ENCODE measurements at places on chromosomes 13 and 19.
A peak's percentile ranks its signal among the peaks of the same experiment; 100 is the strongest.

GRCh38 chr19:17677002-17677401 is 11.2 kb downstream of the UNC13A start:
- no peak for DNase-seq

DNA sequence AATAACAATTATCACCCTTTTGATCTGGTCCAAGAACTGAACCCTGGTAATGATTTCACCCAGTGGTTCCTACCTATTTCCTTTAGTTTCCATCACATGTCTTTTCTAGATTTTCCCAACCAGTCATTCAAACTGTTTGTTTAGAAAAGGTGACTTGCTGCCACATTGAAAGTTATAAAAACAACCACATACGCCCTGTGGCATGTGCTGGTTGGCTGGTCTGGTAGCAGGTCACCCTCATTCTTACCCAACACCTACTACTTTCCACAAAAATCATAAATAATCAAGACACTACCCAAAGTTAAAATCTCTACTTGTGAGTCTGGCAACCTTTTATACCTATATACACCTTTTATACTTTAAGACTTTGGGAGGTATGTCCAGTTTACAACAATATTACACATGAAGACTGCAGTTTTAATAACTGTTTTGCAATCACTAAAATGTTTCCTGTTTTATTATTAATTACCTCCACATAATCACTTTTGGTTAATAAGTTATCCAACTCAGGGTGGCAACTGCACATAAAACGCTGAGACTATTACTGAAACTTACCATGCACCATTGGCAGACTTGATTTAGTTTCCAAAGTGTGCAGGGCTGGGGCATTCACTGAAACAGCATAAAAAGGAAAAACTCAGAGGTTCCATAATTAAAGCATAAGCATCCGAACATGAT is 38.9 kb downstream of the DZIP1 start:
- no peak for DNase-seq

DNA sequence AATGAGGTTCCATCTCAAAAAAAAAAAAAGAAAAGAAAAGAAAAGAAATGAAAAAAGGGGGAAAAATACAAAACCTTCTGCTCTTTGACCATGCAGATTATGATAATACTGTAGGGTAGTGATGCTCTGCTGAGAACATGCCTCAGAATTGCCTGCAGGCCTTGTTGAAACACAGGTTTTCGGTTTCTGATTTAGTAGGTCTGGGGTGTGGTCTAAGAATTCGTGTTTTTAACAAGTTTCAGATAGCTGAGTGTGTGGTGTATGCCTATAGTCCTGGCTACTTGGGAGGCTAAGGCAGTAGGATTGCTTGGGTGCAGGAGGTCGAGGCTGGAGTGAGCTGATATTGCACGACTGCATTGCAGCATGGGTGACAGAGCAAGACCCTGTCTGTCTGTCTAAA is 14.9 kb upstream of the CYP2B6 start:
- DNase-seq = no peak

- DNase-seq = no peak
Observed at GRCh38 chr19:55370305-55370988, at the start of gene IL11. Gene IL11, minus strand, starts transcription at chr19:55370463. Its CDS starts 153 bp downstream, at chr19:55370310.

DNA sequence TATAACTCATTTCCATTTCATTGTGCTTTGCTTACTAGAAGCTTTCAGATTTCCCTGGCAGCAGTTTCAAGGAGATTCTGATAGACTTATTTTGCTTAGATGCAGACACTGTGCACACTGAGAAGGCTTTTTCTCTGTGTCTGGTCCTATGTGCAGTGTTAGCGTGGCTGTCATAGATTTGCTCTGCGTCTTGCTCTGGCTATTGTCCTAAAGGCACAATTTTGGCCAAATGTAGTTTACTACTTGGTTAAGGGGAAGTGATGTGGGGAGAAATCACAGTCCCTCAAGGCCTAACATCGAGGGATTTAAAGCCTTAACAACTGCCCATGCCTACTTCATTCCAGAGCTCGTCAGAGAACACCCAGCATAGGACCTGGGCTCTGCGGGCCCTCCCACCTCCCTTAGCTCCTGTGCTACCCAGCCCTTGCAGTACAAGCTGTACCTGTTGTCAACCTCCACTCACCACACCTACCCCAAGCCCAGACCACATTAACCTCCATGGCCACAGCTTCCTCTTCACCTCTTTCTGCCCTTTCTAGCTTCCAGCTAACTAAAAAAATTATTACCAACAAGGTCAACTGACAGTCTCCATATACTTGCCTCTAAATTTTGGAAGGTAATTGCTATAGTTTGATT is 38.9 kb upstream of the KATNAL1 start:
- peak; percentile 22 for DNase-seq

GRCh38 chr13:113123226-113124201 is 915 bp downstream of the F10 start:
- DNase-seq = no peak

DNA sequence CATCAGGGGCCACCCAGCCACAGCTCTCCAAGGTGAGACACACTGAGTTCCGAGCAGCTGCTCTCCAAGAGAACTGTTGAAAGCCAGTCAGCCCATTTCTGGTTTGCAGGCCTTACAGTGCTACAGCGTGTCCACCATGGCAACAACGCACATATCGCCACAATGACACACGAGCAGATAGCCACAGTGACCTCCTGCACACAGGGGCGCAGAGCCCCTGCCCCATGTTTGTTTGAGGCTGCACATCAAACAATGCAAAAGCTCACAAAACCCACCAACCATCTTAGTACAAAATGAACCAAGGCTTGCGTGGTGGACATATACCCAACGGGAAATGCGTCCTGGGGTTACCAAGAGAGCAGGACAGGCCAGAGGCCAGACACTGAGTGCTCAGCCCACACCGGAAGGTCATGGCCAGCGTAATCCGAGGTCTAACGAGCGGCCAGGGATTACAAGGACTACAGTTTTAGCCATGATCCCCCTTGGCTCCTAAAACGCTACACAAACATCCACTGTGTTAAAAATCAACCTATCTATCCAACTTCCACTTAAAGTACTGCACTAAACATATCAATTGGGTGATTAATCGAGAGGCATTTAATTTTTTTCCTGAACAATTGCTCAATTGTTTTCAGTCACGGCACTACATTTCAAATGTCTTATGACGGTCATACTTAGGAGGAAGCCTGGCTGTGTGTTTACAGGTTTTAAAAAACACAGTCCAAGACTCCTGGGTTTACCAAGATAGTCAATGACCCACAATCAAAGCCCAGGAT is 56.0 kb downstream of the STK24 start:
- DNase-seq = no peak

DNA sequence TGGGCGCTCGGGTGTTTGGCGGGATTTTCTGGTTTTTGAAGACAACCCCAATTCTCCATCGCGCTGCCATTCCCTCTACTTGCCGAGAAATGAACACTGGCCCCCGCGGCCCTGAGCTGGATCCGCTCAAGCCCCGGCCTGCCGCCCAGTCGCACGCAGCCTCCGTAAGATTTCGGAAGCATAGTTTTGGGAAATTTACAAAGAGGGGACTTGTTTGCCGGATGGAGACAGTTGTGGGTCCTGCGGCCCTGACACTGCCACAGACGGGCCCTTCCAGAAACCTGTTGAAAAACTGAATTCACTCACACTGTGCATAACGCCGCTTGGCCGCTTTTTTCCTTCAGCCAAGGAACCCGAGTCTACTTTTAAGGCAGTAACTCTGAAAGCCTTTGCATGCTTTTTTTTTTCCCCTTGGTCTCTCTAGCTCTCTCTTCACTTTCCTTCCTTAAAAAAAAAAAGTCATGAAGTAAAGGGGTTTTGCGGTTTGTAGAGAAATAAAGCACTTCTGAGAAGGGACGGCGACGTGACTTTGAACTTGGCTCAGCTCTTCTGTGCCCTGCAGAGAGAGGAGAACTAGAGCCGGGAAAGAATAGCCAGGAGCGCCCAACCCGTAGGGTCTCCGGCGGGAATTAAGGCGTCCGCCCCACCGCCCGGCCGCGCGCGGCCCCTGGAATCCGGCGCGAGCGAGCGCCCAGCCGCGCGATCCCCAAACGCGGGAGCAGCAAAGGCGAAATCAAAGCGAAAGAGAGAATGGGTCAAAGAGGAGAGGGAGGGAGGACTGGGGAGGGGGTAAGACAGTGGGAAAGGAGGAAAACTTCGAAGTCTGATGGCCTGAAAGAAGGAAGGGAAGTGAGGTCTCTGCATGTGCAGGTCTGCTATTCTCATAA is 3.4 kb upstream of the ZIC2 start:
- no peak for DNase-seq

- DNase-seq = no peak
Observed at GRCh38 chr19:55544776-55545439, 435 bp downstream of the SBK3 start.

- peak; percentile 28 for DNase-seq
Observed at GRCh38 chr19:1624458-1624857, 19.2 kb upstream of the UQCR11 start.

GRCh38 chr19:8396563-8397203 is 6.5 kb downstream of the RAB11B start:
- DNase-seq = peak; percentile 43

DNA sequence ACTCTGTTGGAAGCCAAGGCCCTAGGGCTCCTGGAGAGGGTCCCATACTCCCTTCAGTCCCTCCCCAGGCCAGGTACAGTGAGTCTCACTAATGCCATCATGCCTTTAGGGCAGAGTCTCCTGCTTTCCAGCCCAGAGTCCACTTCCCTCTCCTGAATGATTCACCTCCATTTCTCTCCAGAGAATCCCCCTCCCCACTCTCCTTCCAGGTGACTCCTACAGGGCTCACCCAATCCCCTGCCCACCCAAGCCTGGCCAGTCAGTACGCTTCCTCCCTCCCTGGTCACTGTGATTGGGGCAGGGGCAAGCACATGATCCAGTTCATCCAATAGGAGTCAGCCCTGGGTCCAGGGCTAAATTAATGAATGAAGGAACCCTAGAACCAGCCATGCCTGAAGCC is 35.0 kb upstream of the PNMA8B start:
- no peak for DNase-seq

DNA sequence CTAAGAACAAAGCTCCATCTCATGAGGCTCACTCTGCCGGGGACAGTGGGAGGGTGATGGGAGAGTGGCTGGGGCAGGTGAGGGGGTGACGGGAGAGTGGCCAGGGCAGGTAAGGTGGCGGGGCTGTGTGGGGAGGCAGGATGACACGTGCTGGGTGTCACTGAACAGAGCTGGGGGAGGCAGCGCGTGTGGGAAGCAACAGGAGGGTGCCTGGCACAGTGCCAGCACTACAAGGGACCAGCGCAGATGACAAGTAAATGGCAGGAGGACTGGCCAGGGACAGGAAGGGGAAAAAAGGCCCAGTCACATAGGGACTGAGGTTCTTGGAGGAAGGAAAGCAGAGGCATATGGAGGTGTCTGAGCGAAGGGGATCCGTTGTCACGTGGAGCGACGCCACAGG is 129.9 kb downstream of the RNF17 start:
- DNase-seq = no peak

DNA sequence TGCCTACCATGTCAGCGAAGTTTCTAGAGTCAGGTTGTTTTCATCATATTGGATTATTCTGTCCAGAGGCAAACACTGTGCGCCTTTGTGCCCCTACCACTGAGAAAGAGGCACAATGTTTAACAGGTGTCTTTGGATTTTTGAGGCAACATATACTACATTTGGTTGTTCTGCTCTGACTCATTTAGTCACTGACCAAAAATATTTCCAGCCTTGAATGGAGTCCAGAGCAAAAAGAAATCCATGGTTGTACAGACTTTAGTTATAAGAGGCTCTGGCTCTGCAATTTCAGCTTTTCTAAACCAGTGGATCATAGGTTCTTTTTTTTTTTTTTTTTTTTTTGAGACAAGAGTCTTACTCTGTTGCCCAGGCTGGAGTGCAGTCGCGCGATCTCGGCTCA is 35.7 kb downstream of the LACC1 start:
- no peak for DNase-seq

- DNase-seq = no peak
Observed at GRCh38 chr13:30690282-30691188, 44.8 kb upstream of the ALOX5AP start.

DNA sequence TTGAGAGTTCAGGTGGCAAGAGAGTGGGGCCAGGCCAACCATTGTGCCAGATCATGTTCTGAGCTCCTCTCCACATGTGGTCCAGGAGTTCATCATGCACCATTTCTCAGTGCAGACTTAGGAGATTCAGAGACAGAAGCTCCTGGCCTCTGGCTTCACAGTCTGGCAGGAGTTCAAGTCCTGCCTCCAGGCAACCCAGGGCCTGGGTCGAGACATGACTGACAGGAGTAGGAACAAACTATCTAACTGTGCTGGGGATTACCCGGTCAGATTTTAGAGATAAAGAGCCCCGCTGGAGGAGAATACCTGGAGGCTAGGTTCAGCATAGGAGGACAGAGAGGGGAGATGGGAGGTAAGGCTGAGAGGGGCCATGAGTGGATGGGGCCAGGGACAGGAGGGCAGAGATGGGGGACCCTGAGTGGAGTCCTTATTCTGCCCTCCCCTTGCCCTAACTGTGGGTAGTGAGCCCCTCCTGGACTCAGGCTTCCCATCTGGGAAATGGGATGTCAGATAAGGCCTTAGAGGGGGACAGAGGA is 906 bp upstream of the CYP4F11 start:
- DNase-seq = no peak

DNA sequence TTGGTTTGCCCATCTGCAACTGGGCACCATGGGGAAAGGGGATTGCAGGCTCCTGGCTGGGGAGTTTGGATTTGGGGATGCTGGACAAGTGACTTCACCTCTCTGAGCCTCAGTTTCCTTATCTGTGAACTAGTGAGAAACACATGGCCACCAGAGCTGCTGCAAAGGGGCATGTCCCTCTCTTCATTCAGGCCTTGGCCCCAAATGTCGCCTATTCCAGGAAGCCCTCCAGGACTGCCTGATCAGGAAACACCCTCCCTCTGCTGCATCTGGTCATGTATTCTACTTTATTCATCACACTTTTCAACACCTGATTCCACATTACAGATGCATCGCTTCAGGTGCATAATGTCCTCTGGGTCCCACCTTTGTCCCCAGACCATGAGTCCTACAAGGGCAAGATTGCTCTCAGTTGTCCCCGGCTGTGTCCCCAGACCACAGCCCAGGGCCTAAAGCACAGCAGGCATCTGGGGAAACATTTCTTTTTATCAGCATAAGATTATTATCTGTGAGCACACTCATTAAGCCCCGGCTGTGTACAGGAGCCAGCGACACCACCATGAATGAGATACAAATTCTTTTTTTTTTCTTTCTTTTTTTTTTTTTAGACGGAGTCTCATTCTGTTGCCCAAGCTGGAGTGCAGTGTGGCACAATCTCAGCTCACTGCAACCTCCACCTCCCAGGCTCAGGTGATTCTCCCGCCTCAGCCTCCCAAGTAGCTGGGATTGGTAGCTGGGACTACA is 37.5 kb downstream of the ARRDC2 start:
- no peak for DNase-seq

- no peak for DNase-seq
Observed at GRCh38 chr13:55516610-55517009, 1624.1 kb upstream of the PRR20A start.

DNA sequence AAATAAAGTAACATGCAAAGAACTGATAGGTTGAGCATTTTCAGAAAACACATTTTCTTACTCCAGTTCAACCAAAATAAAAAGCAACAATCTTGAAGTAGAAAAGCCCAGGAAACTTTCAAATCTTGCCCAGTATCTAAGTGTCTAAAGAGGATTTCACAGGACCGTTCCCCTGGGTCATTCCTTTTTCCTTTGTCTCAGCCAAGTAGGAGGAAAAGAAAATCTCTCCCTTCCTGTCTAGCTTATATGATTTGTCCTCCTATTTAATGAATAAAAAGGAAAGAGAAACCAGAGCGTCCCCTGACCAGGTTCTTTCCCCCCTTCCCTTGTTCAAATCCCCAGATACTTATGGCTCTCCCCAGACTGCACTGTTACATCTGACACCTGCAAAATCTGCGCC is 248.0 kb downstream of the KCTD12 start:
- DNase-seq = no peak

Measured in activated CD8-positive, alpha-beta memory T cell treated with anti-CD3 and anti-CD28 coated beads for 4 hours (primary cell).